Myocyte (in vitro differentiated cells): ENCODE measurements at places on chromosomes 16 and 17. TPM values are rescaled to one million over a fixed set of nuclear protein-coding genes. Genes with fewer than 3 reads are reported as not detected.
A peak's percentile ranks its signal among the peaks of the same experiment; 100 is the strongest.

GRCh38 chr16:1820096-1820945 is 6.3 kb downstream of the HAGH start:
- no peak for DNase-seq

ASIC2 gene
- total RNA-seq = 0.13 and 2.0 TPM in 2 replicates

GRCh38 chr16:14199624-14200023 is 128.5 kb downstream of the MRTFB start:
- peak; percentile 54 for DNase-seq

DNA sequence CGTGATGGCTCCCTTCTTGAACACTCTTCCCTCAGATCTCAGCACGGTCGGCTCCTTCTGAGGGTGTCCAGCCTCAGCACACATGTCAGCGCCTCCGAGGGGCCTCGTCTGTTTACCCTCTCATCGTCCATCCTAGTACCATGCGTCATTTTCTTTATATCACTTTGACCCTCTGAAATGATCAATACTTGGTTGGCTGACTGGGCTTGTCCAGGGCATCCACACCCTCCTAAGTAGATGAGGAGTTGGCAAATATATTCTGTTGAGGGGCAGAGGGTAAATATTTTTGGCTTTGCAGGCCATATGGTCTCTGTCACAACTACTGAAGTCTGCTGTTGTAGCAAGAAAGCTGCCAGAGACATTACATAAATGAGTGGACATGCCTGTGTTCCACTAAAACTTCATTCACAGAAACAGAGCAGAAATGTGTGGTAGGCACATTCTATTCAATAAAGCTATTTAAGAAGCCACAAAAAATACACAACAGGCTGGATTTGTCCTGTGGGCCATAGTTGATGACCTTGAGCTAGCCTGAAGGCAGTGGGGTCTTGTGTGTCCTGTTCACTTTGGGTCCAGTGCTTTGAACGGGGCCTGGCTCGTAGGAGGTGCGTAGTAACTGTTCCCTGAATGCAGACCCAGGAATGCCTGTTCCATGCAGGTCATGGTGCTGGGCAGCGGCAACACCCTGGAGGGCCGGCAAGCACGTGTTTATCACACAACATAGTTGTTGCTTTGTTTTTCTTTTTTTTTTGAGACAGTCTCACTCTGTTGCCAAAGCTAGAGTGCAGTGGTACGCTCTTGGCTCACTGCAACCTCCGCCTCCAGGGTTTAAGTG is 185.8 kb downstream of the SNX29 start:
- no peak for DNase-seq

DNA sequence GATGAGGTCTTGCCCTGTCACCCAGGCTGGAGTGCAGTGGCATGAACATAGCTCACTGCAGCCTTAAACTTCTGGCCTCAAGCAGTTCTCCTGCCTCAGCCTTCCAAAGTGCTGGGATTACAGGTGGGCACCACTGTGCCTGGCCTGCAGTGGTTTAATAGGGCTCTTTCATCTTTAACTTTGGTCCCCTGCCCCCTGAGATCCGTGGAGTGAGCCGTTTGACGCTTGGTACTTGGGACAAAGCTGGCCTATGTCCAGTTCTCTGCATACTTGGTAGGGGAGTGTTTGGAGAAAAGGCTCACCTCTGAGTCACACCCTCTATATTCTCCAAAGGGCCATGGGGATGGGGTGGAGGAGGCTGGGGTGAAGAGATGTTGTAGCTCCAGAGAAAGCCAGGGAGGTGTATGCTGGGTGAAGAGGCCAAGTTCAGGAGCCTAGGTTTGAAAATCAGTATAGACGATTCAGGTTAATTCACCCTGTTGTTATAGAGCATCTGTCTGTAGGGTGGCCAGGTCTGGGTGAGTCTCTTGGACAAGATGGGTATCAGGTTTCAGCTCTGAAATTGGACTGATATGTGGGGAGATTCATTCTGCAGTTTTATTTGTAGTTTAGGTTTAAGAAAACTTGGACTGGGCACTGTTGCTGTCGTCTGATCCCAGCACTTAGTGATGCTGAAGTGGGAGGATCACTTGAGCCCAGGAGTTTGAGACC is 17.6 kb downstream of the ABCC1 start:
- DNase-seq = peak; percentile 66

DNA sequence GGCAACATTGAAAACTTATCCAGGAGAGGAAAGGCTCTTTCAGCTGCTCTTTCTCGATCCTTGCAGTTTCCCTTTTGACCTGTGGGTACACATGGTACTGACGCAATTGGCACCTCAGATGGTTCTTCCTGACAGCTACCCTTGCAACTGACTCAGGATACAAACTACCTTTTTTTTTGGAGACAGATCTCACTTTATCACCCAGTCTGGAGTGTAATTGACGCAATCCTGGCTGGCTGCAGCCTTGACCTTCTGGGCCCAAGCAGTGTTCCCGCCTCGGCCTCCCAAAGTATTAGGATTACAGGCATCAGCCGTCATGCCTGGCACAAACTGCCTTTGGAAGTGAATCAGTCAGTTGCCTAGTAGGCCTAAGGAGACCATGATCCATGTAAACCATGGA is 607.2 kb downstream of the WWOX start:
- DNase-seq = no peak

DNA sequence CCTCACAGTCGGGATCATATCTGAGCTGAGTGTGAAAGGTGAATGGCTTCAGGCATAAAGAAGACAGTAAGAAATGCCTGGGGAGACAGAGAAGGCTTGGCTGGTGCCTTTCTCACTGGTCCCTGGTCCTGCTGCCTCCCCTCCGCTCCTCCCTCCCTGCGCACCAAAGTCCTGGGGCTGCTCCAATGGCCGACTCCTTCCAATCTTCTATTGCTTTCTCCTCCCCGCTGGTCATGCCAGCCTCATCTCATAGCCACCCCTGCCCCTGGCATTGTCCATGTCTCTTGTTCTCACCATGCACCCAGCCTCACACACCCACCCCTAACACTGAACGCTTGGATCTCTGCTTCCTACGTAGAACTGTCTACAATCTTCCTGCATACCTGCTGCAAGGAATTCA is 18.0 kb downstream of the TLE7 start:
- no peak for DNase-seq

DNA sequence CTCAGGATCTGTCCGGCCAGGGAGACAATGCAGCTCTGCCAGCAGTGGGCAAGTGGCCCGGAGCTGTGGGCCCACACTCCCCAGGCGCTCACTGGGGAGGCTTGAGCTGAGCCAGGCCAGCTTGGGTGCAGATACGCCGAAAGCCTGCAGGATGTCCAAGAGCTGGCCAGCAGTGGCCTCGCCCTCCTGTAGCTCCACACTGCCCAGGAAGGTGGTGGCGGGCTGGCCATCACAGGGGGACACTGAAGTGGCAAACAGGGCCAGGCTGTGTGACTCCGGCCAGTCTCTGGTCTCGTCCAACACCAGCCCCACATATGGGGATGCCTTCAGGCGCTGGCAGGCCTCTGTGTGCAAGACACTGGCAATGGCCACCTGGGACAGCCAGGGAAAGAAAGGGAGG is 9.6 kb downstream of the C17orf113 start:
- DNase-seq = no peak

- no peak for DNase-seq
These were observed 12.5 kb downstream of the DRC3 start for GRCh38 chr17:17985153-17985552.

RASL10B gene
- total RNA-seq = 1.1 and 1.3 TPM in 2 replicates

PRCD gene
- not detected in 2 replicates for total RNA-seq

GRCh38 chr17:37276475-37276874 is 99.3 kb upstream of the C17orf78 start:
- no peak for DNase-seq

DNA sequence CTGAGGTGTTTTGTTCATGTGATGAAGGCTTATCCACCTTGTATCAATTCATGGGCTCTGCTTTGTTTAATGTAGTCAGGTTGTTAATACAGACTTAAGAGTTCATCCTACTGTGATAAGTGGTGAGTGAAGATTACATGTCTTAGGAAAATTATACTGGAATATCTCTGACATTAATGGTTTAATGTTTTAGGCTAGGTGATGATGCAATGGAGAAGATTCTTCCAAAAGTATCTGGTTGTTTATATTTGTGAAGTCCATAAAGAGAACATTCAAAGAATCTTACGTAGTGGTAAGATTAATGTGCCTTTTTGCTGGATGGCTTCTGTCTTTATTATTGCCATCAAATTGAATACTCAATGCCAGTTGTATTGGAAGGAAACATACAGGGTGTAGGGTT is 236.4 kb downstream of the BCAS3 start:
- no peak for DNase-seq

GRCh38 chr16:84673203-84673535 is 24.9 kb downstream of the KLHL36 start:
- peak; percentile 52 for DNase-seq

DNA sequence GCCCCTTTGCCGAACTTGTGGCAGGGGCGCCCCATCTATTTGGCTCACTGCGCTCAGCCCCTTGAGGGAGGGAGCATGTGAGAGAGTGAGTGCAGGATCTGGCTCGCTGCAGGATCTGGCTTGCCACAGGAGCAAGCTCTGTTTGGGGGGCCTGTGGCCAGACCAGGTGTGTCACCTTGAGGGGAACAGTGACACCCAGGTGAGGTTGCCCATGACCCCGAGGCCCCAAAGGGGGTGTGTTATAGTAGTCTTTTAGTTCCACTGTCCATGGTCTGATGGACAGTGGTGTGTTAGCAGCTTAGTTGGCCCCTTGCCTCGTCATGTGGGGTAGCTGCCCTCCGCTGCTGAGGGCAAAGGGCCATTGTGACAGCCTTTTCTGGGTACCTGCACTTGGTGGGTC is 41.6 kb downstream of the CCDC42 start:
- DNase-seq = no peak

- no peak for DNase-seq
These were observed 89.6 kb upstream of the MAF start for GRCh38 chr16:79690159-79690558.

- no peak for DNase-seq
These were observed 4.7 kb downstream of the HS3ST6 start for GRCh38 chr16:1913327-1914083.

MPG gene
- total RNA-seq = 162 and 168 TPM in 2 replicates
